ENCODE measurements at places on chromosomes 2 and 18.

GRCh38 chr2:7029291-7030059, 112.3 kb downstream of the RNF144A start:
- H3K27me3 ChIP-seq = no peaks in the 10 kb centered on the region
- no peak overlapping the region for H3K27ac ChIP-seq
- peaks cover 37% of the 10 kb centered on the region for H3K4me1 ChIP-seq

GRCh38 chr18:34626404-34627136, 83.5 kb upstream of the DTNA start:
- DNase-seq = no peak
- no peaks in the 10 kb centered on the region for H3K27me3 ChIP-seq
- no peaks in the 10 kb centered on the region for H3K36me3 ChIP-seq
- H3K27ac ChIP-seq = no peak overlapping the region
- no peaks in the 10 kb centered on the region for H3K4me1 ChIP-seq
- H3K4me3 ChIP-seq = no peak overlapping the region

GRCh38 chr18:72630991-72631390, 86.8 kb upstream of the CBLN2 start:
- H3K27ac ChIP-seq = no peak overlapping the region
- no peak for DNase-seq
- no peaks in the 10 kb centered on the region for H3K27me3 ChIP-seq
- no peaks in the 10 kb centered on the region for H3K36me3 ChIP-seq
- H3K4me3 ChIP-seq = no peak overlapping the region

GRCh38 chr2:7523481-7524120, 606.4 kb downstream of the RNF144A start:
- no peak overlapping the region for H3K27ac ChIP-seq
- H3K4me3 ChIP-seq = no peak overlapping the region
- no peaks in the 10 kb centered on the region for H3K36me3 ChIP-seq
- no peaks in the 10 kb centered on the region for H3K4me1 ChIP-seq

DNA sequence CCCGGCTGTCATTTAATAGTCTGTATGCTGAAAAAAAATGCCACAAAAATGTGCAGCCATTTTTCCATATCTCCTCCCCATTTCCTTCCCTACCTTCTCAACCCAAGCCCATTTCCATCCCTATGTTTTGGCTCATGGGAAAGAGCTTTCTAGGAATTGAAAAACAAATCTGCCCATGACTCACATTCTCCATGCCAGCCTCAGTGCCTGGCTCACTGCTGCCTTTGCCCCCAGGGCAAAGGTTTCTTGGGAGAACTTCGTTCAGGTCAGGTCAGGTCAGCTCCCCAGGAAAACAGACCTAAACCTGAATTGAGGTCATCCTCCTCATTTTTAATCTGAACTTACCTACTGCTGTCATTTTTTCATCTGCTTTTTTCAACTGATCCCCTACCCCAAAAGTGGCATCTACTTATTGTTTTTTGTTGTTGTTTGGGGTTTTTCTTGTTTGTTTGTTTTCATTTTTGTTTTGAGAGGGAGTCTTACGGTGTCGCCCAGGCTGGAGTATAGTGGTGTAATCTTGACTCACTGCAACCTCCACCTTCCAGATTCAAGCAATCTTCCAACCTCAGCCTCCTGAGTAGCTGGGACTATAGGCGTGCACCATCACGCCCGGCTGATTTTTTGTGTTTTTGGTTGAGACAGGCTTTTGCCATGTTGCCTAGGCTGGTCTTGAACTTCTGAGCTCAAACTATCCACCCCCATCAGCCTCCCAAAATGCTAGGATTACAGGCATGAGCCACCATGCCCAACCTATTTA, 66.7 kb downstream of the FECH start:
- peaks cover 2% of the 10 kb centered on the region for H3K4me1 ChIP-seq
- H3K27me3 ChIP-seq = no peaks in the 10 kb centered on the region
- H3K36me3 ChIP-seq = no peaks in the 10 kb centered on the region
- no peak overlapping the region for H3K27ac ChIP-seq
- H3K4me3 ChIP-seq = no peak overlapping the region
- DNase-seq = no peak

- no peak overlapping the region for H3K4me3 ChIP-seq
- peaks cover 17% of the 10 kb centered on the region for H3K36me3 ChIP-seq
- no peak overlapping the region for H3K27ac ChIP-seq
- no peak for DNase-seq
- no peaks in the 10 kb centered on the region for H3K27me3 ChIP-seq
Measured at GRCh38 chr2:171482308-171482707, 40.0 kb upstream of the CYBRD1 start.

GRCh38 chr18:7633171-7633570, 66.1 kb downstream of the PTPRM start:
- H3K4me3 ChIP-seq = no peak overlapping the region
- H3K27ac ChIP-seq = no peak overlapping the region
- no peaks in the 10 kb centered on the region for H3K36me3 ChIP-seq
- DNase-seq = no peak
- no peaks in the 10 kb centered on the region for H3K27me3 ChIP-seq

DNA sequence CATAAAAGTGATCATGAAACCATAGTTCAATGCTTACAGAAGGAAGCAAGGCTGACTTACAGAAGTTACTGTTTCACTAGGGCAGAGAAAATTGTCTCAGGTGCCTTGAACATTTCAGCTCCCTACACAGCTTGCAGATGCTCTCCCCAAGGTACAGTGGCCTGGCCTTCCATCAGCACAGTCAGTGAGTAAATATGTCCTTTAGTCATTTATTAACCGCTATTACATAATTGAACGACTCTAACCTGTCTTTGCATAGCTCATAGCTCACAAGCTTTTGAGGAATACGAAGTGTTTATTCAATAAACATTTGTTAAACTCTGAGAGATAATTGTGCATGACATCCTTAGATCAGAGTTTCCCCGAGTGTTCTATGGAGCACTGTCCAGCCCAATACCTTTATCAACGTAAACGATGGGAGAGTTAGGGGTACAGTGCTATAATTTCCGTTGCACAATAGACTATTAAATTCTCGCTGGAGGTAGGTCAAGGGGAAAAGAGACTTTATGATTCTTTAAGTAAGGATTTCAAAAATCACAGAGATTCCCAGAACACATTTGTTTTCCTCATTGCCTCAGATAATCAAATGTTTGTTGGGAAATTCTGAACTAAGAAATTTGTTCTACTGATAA, 677.8 kb downstream of the TSN start:
- H3K27ac ChIP-seq = no peak overlapping the region
- H3K4me1 ChIP-seq = no peaks in the 10 kb centered on the region
- no peak overlapping the region for H3K4me3 ChIP-seq
- no peak for DNase-seq
